Cortex of kidney (tissue), 1 donor: ENCODE measurements at places on chromosomes 7 and 10.

DNA sequence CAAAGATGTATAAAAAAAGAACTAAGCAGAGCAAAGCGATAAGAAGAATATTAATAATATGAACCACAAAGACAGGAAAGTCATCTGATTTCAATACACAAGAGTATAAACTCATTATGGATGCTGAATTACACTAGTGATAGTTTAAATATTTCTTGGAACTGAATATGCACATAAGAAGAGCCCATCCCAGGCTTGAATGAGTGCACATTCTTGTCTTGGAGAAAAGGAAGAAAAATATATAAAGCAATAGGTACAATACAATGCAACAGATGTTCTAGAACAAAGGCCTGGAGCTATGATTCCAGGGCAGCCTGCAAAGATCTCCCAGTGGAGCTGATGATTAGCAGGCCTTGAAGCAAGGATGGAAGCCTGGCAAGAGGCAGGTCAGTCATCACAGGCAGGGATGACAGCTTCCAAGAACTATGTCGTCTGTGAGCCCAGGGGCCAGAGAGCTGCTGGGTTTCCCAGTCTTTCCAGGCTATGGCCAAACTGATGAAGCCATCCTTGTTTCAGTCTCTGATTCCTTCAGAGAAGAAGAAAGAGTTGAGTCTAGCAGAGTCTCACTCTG lies 277.6 kb downstream of the KCNMA1 start:
- no peak for DNase-seq

DNA sequence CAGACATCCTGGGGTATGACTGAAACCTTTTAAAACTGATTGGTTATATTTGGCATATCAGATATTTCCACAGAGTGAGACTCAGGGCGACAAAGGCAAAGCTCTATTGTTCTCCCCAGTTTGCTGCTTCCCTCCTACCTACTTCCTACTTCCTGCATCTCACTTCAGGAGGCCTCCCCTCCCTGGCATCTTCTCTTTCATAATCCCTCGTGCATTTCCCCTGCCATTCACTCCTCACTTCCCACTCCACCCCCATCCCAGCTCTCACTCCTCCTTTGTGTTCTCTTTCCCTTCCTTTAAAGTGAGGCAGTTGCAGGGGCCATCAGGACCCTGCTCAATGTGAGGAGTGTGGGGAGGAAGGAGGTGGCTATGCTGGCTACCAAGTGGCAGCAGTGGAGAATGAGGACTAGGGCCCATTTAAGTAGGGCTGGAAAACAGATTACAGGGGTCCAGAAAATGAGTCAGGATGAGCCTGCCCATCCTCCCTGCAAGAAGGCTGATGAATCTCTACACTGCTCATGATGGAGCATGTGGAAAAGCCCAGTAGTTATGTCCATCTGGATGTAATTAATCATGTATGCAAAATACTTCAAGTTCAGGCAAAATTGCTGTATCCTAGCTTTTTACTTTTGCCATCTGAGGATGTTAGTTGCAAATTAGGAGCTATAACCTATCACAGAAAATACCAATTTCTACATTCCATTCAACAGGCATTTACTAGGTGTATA lies 311.8 kb upstream of the IMMP2L start:
- DNase-seq, result no peak

DNA sequence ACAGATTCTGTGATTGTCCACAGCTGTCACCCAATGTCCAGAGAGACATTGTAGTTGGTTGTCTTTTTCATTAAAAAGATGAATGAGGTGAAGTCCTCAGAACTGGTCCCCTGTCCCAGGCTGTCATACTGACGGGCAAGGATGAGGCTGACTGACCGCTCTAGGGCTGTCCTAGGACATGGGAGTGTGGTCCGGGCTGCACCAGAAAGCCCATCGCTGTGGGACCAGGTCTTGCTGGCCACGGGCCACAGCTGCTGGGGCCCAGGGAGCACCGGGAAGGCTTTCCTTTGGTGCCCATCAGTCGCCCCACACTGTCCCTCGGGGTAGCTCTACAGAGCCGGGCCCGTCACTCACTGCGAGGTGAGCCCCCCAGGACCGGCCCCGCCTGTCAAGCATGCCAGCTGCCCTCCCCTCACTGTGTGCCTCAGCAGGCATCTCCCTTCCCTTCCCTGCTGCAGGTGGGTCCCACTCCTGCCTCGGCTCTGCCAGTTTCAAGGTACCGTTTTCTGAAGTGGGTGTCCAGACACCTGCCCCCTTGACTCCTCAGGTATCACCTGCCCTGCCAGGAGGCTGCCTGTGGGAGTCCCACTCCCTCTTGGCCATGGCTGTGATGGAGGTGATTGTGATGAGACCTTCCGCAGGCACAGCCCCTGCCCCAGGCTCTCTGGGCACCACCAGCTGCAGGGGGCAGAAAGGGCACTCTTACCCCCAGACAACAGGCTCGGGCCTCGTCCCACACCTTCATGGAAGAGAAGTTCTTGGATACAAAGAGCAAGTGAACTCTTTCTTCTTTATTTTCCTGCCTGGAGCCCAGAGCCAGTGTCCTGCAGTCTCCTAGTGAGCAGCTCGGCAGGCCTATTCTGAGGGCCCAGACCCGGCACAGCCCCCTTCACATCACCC lies 21.7 kb downstream of the LRRC27 start:
- DNase-seq, result no peak

GRCh38 chr7:140541513-140542227 lies 62.4 kb upstream of the MKRN1 start:
- no peak for DNase-seq

DNA sequence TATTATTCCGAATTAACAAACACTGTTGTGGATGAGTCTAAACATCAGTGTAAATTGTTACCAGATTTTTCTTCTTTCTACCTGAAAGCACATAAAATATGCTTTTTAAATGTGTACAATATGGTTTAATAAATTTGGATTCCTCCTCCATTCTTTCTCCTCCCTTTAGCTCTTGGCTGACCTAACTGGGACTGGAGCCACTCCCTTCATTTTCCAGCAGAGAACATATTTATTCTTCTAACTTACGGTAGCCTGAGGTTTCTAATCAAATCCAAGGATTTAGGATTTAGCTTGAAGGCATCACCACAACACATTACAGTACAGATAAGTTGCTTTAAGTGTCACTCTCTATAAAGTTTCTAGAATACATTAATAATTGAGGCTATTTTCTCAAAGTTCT lies 88.2 kb upstream of the SEMA3C start:
- no peak for DNase-seq

DNA sequence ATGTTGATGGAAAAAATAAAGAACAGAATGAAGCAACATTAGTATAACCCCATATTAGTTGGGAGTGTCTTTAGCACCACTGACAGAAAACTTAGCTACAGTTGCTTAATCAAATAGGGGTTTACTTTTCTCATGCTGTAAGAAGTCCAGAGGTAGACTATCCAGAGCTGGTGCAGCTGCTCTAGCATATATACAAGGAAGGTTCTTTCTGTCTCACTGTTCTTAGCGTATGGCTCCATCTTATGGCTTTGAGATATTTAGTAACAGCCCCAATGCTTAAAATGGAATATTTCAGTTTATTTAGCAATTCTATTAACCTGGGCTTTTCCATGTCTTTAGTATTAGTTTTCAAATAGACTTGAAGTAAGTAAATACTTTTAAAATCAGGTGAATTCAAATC lies 15.2 kb upstream of the WNT2 start:
- DNase-seq, result no peak

- no peak for DNase-seq
These were observed 184.7 kb upstream of the PFKP start for GRCh38 chr10:2882628-2883027.

DNA sequence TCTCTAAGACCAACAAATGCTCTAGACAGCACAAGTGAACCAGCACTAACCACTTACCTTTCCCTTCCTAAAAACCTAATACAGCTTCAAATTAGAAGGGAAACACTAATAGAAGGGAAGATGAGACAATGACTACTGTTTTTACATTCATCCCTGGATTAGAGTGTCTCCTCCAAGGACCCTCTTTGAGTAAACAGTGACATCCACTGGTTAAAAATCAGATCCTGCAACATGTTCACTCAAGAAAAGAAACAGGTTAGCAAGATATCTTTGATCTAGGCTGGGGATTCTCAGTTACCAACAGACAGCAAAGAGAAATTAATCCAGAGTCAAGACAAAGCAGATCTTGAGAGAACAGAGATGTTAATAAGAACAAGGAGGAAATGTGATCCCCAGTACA lies 177.7 kb upstream of the GHITM start:
- DNase-seq, result no peak

DNA sequence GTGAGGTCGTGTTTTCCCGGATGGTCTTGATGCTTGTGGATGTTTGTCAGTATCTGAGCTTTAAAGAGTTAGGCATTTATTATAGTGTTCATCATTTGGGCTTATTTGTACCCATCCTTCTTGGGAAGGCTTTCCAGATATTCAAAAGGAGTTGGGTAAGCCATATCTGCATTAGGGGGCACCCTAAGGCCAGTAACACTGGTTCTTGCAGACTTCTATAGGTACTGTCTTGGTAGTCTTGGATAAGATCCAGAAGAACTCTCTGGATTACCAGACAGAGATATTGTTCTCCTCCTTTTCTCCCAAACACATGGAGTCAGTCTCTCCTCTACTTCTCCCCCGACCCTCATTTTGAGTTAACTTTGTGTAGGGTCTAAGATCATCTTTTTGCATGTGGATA lies 92.8 kb downstream of the SDK1 start:
- DNase-seq, result no peak

GRCh38 chr7:1872191-1873069 lies 202.4 kb downstream of the ELFN1 start:
- DNase-seq, result no peak

DNA sequence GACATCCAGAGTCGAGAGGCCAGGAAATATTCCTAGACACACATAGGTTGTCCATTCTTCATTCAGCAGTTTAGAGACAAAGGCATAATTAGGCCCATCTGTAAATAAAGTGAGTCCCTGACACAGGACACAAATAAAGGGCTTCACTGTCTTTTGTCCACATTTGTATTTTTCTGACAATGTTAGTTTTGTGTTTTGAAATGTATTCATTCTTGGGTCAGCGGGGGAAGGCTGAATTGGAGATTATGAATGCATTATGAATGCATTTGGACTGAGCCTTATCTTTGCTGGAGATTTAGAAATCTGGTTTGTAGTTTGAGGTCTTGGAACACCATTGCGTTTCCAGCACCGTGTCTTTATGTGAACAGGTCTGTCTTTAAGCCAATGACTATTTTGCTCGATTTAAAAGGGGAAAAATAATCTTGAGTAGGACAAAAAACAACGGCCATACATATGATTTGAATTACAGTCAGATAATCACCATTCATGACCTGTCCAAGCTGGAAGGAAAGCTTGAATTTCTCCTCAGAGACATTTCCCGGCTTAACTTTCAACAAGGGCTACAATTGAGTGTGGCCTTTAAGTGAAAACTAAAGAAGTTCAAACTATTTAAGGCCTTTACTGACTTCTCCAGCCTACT lies 334.8 kb downstream of the WDR11 start:
- no peak for DNase-seq

DNA sequence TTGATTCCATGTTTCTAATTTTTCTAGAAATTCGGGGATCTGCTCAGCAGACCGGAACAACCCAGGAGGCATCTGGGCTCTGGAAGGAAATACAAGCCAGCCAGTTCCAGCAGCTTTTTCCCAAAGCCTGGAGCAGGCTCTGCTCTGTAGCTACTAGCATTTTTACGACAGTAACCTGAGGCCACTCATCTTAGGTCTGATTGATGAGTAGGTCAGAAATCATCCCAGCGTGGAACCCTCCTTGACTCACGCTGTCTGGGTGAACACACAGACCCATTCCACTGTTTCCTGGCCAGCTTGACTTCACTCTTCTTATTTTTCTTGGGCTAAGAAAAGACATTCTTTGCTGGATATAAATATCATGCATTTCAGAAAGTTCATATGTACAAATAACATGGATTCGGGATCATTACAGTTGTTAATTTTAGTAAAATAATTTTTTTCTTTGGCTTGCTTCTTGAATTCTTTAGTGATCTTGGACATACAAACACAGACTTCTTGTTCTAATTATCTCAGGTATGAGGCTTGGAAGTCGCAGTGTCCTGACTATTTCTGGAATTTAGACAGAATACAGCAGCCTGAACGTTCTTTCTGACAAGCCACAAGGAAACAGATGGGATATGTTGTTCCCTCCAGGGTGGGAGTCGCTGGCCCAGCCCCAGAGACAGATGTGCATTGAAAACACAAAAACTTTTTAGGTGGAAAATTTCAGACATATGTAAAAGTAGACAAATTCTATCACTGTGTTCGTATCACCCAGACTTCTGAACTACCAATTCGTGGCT lies 54.6 kb upstream of the PITRM1 start:
- no peak for DNase-seq

GRCh38 chr10:97512993-97513392 lies 14.3 kb downstream of the UBTD1 start:
- no peak for DNase-seq

DNA sequence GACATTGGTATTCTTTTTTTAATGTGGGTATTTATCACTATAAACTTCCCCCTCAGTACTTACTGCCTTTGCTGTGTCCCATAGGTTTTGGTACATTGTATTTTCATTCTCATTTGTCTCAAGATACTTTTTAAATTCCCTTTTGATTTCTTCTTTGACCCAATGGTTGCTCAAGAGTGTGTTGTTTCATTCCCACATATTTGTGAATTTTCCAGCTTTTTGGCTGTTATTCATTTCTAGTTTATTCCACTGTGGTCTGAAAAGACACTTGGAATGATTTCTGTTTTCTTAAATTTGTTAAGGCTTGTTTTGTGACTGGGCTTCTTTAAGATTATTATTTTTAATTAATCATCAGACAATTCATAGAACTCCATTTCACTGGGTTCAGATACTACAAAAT lies 105.0 kb downstream of the EPC1 start:
- DNase-seq, result no peak

- DNase-seq, result no peak
These were observed 6.4 kb downstream of the ACTA2 start for GRCh38 chr10:88946200-88946599.

DNA sequence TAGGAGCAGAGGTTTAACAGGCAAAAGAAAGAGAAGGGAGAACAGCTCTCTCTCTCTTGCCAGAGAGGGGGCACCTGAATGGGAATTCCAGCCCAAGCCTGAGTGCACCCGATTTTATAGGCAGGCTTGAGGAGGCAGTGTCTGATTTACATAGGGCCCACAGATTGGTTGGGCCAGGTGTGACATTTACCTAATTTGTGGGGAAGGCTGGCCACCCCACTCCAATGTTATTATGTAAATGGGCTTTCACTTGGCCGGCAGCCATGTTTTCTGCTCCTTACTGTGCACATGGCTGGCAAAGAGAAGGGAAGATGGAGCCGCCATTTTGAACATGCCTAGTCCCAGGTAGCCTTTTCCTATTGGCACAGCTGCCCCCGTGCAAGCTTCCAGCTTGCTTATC lies 735.5 kb upstream of the AUTS2 start:
- no peak for DNase-seq
